ENCODE measurements at places on chromosomes 2 and 18.

GRCh38 chr2:54723996-54724559, 616 bp downstream of the EML6 start:
- DNase-seq = no peak

DNA sequence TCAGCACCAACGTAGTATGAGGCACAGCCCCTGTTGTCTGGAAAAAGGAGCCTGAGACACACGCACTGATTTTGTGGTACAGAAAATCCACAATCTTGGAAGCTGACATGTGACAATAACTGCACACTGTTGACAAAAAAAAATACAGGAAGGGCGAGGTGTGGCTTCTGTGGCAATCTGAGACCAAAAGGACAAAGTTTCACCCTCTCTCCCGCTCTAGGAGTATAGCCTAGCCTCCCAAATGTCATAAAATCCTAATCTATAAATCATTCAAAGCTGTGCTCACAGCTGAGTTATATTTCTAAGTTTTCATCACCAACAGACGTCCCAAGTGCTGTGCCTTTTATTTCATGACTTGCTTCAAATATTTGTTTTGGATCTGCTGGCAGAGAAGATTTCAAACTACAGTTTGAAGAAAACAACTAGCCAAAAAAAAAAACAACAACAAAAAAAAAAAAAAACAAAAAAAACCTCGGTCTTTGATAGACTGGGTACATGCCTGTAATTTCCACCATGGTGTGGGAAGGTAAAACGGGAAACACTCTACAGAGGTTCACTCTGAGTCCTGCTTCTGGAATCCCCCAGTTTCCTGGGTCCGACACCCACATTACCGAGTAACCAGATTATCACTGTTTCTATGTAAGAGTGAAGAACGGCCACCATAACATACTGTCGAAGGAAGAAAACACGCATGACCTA, 61.0 kb downstream of the C2orf76 start:
- DNase-seq = no peak

- no peak for DNase-seq
Observed at GRCh38 chr18:56309104-56309503, 329.3 kb downstream of the TXNL1 start.

GRCh38 chr2:217774232-217774631, 228.6 kb downstream of the TNS1 start:
- no peak for DNase-seq

GRCh38 chr18:65091744-65092329, 659.0 kb upstream of the CDH7 start:
- peak; percentile 10 for DNase-seq

DNA sequence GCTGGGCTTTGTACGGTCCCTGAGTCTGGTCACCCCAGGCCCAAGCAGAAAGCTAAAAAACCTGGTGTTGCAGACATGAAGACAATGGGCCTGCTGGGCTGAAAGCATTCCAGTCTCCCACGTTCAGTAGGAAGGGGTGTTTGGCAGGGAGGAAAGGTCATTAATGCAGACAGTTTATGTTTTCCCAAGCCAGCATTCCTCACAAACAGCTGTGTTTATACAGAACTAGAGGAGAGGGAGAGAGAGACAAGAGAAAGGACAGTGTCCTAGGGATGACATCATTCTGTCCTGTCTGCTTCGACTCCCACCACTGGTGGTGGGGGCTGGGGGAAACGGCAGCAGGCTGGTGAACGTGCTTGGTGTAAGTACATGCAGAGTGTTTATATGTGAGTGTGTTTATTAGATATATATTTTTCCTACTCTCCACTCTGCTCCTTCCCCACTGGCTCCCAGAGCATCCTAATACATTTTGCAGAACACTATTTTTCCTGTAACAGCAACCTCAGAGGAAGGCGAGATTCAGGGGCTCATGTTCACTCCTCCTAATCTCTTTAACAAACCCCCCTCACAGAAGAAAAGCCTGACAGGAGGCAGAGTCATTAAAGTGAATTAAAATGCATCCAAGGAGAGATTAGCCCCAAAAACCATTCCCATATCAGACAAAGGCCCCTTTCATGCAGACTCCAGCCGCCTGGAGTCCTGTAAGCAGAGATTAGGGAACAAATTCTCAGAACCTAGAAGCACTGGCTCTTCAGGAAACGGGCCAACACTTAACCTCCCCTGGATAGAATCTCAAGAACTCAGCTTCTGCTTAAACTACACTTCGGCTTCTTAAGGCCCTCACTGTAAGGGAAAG, 380.4 kb downstream of the TNS1 start:
- DNase-seq = peak; percentile 25

DNA sequence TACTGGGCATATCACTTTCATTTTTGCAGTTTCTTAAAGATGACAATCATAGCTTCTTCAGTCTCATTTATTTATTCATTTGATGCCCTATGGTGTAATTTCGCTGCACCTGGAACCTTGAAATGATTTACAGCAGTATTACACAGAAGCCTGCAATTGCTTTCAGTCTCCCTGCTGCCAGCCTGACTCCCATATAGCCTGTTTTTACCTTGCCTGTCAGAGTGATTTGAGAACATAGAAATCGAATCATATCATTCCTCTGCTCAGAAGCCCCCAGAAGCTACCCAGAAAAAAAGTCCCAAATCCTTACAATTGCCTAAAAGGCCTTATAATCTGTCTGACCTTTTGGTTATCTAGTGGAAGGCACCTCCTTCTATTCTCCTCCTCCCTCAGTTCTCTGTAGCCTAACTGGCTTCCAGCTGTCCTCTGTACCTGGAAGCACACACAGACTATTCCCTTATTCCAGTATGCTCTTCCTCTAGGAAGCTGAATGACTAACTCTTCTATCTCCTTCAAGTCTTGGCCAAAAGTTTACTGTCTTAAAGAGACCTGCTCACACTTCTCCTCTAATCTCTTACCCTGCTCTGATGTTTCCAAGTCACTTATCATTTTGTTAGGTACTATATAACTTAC, 12.6 kb downstream of the SCN3A start:
- no peak for DNase-seq

DNA sequence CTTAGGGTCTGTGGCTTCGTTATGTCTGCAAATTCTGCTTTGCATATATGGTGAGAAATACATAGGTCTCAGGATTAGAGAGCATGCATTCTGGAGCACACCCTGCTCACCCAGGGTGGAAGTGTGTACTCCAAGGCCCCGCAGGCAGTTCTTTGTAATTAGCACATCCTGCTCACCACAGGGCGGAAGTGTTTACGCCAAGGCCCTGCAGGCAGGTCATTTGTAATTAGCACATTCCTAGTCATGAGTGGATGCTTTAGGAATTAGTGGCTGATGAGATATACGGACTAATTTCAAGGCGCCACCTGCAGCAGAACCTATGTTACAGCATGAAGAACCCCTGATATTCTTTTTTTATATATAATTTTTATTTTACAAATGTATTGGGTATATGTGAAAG, 4.2 kb downstream of the ALLC start:
- no peak for DNase-seq

- no peak for DNase-seq
Observed at GRCh38 chr18:49855711-49856415, 42.5 kb upstream of the ACAA2 start.

- peak; percentile 66 for DNase-seq
Observed at GRCh38 chr18:25299426-25300300, 52.3 kb downstream of the ZNF521 start.

DNA sequence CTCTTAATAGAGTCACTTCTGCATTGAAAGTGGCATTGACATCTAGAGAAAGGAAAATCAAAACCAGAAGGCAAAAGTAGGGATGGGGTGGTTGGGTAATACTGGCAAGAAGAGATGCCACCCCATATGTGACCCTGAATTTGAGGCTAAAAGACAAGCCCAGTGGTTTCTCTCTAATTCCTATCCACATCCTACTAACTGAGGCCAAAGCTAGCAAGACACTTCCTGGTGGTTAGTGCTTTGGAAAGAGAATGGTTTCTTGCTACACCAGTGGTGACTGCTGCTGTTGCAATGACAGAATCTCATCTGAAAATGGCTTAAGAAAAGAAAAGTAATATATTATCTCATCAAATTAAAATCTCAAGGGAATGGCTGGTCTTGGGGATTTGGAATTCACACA, 640.6 kb downstream of the EPHA4 start:
- no peak for DNase-seq

DNA sequence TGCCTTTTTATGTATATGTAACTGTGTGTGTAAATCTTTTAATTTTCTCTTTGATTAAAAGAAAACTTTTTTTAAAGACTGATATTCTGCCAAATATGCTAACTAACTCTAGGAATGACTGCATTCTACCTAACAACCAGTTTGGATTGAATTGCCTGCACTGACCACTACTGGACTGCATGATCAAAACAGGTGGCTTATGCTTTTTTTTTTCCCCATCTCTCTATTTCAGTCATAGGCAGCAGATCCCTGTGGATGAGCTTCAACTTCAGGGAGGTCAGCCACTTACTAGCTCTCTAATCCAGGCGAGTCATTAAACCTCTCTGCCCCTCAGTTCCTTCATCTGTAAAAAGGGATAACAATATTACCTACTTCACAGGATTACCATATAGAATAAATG, 138.6 kb upstream of the SERTAD2 start:
- no peak for DNase-seq

- no peak for DNase-seq
Observed at GRCh38 chr2:29270701-29271121, 155.5 kb downstream of the CLIP4 start.

DNA sequence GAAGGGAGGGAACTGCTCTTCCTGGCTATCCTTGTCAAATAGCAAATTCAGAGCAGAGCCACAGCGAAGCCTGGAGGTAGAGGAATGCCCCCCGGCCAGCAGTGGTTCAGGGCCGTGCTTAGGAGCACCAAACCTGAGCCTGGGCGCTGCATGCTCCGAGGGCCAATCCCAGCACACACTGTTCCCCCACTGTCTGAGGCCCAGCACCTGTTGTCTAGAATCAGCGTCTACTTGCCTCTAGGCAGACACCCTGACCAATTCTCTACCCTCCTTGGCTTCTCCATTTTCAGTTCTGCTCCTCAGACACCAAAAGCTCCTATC, 177.6 kb upstream of the PKDCC start:
- no peak for DNase-seq

DNA sequence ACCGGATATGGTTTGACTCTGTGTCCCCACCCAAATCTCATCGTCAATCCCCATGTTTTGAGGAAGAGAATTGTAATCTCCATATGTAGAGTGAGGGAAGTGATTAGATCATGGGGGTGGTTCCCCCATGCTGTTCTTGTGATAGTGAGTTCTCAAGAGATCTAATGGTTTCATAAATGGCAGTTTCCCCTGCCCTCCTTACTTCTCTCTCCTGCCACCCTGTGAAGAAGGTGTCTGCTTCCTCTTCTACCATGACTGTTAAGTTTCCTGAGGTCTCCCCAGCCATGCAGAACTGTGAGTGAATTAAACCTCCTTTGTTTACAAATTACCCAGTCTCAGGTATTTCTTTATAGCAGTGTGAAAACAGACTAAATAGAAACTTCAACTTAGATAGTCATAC, 69.5 kb downstream of the SESTD1 start:
- no peak for DNase-seq

GRCh38 chr18:9009703-9010488, 92.6 kb upstream of the NDUFV2 start:
- DNase-seq = no peak

DNA sequence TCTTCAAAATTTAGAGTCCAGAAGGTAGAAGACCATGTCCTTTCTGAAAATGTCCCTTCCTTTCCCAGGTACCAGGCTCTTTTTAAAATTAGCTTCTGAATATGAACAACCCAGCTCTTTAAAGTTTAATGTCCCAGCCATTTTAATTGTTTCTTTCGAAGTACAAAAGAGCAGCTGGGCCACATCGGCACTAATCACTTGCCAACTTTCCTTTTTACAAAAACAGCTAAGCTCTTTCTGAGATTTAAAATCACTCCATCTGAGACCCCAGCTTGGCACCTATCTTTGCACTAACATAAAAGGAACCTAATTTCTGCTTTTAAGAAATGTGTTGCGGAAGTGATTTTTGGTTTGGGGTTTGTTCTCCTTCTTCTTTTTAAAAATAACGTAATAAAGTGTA, 2.6 kb downstream of the BOD1L2 start:
- no peak for DNase-seq

DNA sequence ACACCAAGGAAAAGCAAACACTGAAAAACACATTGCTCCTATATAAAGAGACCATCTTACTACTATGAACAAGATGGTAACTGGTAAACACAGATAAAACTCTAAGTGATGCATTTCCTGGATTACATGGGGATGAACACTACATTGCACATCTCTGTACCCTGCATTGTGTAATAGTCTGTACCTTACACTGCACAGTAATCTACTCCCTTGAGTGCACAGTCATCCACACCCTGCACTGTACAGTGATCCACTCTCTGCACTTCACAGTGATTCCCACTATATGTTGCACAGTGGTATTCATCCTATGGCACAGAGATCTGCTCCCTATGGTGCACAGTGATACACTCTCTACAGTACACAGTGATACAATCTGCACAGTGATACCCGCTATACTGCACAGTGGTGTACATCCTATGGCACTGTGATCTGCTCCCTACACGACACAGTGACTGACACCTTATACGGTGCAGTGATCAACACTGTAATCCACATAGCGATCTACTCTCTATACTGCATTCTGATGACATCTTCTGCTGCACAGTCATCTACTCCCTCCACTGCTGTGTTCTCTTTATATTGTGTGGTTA, 462.2 kb upstream of the RGPD4 start:
- DNase-seq = no peak

- no peak for DNase-seq
Observed at GRCh38 chr2:128448331-128449225, 129.9 kb upstream of the HS6ST1 start.

Data from fibroblast of skin of left quadriceps (primary cell).